ENCODE measurements at places on chromosomes 13 and 19.

GRCh38 chr19:17834350-17835181, 13.2 kb downstream of the JAK3 start:
- DNase-seq = no peak

- no peak for DNase-seq
Measured at GRCh38 chr13:24076109-24076508, 84.4 kb upstream of the SPATA13 start.

- no peak for DNase-seq
Measured at GRCh38 chr13:110697842-110698241, 8.1 kb downstream of the CARS2 start.

DNA sequence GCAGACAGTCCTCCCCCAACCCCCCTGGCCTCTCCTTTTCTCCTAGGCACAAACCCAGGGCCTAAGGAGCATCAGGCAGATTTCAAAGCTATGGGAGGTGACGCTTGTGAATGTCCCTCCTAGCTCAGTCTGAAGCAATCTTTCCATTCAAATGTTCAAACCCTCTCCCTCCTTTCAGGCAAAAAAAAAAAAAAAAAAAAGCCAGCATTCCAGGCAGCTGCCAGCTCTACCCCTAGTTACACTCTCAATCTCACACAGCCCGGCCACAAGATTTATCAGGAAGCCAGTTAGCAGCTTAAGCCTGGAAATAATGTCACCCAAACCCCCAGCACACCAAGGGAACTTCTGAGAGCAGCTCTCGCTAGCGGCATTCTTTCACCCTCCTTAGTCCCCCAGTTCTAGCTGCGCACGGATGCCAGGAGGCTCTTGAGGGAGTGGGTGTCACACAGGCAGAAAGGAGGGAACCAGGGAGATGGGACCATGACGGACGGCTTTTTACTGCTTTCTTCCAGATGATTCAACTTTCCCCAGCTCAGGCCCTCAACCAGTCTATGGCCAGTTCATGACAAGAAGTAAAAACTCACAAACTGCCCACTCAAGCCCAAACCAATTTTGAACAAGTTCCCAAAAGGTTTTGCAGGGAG, 6.3 kb downstream of the SH3GL1 start:
- DNase-seq = no peak

- no peak for DNase-seq
Measured at GRCh38 chr13:35722458-35723052, 246.1 kb upstream of the MAB21L1 start.

DNA sequence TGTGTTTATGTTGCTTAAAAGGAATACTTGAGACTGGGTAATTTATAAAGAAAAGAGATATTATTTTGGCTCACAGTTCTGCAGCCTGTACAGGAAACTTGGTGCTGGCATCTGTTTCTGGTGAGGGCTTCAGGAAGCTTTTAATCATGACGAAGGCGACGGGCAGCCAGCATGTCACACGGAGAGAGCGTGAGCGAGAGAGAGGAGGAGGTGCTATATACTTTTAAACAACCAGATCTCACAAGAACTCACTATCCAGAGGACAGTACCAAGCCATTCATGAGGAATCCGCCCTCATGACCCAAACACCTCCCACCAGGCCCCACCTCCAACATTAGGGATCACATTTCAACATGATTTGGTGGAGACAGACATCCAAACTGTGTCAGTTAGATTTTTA, 163.4 kb upstream of the TSC22D1 start:
- DNase-seq = no peak

- no peak for DNase-seq
Measured at GRCh38 chr13:30675717-30676116, 58.0 kb downstream of the USPL1 start.

- DNase-seq = no peak
Measured at GRCh38 chr13:108902405-108903155, 273.2 kb downstream of the MYO16 start.

DNA sequence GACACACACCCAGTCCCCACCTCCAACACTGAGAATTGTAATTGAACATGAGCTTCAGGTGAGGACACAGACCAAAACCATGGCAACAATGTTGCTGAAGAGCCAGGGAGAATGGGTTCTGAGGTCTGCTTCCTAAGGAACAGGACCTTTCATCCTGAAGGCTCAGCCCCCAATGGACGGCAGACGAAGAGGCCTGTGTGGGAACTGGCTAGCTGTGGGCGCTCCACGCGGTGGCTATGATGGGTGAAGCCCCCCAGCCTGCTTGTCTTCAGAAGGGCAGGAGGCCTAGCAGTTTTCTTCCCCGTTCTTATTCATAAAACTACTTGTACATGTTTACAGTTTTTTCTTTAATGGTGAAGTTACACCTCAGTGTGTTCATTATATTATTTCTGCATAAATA, 136.1 kb upstream of the SPACA7 start:
- DNase-seq = no peak

DNA sequence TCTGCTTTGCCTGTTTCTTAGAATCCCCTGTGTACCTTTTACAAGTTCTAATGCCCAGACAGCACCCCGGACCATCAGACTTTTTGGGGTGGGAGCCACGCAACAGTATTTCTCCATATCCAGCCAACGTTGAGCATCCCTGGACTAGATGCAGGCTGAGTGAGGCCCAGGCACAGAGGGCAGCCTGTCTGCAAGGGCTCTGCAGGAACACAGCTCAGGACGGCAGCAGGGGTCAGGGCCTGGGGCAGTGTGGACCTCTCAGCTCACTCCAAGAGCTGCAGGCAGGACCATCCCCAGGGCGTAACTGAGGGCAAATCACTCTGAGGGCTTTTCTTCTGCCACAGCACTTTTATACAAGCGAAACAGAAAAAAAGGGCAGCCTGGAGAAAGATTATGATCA, 95.8 kb downstream of the DNAJC15 start:
- no peak for DNase-seq

- DNase-seq = peak; percentile 44
Measured at GRCh38 chr13:41668130-41668757, 210.9 kb downstream of the RGCC start.

- DNase-seq = peak; percentile 55
Measured at GRCh38 chr19:39937094-39937720, 2.8 kb upstream of the FCGBP start.

GRCh38 chr19:51931921-51932320, 4.6 kb downstream of the ZNF613 start:
- no peak for DNase-seq

DNA sequence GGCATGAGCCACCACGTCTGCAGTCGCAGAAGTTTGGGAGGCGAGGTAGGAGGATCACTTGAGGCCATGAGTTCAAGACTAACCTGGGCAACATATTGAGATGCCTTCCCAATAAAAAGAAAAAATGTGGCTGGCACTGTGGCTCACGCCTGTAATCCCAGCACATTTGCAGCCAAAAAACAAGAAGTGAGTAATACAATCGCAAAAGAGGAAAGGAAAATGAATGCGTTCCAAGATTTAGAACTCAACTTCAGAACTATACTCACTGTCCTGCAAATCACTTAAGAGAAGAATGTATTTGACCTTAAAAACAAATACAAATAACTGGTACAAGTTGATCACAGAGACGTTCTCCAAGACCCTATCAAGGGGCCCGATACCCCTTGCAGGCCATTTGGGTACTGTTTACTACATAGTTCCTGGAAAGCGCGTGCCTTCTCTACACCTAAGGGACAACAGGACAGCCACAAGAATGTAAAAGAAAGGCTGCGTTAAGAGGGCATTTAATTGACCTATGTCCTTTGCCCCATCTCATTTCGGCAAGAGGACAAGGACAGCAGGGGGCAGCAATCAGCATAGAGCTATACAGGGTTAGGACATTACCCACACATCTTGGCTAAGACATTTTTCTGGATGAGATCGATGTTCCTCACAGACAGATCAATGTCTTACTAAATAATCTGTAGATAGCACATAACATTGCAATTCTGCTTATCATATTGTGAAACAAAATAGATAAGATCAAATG, 41.3 kb downstream of the FLT3 start:
- peak; percentile 22 for DNase-seq

DNA sequence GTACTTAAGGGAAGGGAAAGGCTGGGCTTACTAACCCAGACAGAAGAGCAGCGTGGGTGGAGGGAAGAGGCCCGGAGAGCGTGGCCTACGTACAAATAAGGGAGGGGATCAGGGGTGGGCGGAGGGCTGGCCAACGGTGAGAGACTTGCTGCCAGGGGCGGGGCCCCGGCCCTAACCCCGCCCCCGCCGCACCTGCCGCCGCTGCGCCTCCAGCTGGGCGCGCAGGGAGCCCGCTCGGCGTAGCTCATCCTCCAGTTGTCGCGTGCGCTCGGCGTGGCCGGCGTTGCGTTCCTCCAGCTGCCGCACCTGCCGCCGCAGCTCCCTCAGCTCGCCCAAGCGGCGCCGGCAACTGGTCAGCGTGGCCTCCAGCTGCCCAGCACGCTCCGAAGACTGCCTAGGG, 5.7 kb downstream of the HOOK2 start:
- DNase-seq = peak; percentile 78

DNA sequence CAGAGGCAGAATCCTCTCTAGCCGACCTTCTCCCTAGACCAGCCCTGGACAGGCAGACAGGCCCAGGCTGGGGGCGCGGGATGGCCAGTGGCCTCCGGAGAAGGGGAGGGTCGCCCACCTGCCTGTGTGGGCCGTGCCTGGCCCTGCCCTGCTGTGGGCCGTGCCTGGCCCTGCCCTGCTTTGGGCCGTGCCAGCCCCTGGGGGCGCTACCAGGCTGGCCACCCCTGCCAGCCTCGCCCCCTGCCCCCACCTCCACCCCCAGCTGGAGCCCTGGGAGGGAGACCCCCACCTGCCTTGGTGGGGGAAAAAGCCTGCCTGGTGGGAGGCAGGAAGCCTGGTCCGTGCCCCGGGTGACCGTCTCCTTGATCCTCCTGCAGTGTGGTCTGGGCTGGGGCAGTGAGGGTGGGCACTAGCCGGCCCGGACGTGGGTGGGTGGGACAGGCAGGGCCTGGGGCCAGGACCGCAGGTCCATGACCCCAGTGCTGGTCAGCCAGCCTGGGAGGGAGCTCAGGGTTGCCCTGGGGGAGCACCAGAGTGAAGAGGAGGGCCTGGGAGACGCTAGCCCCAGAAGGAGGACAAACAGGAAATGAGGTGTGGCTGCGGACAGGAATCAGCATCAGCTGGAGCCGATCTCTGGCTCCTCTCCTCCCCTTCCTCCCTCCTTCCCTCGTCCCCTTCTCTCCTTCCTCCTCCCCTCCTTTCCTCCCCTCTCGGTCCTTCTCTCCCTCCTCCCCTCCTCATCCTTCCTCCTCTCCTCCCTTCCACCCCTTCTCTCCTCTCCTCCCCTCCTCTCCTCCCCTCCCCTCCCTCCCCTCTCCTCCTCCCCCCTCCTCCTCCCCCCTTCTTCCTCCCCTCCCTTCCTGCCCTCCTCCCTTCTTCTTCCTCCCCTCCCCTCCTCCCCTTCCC, 5.1 kb upstream of the MKNK2 start:
- DNase-seq = no peak

DNA sequence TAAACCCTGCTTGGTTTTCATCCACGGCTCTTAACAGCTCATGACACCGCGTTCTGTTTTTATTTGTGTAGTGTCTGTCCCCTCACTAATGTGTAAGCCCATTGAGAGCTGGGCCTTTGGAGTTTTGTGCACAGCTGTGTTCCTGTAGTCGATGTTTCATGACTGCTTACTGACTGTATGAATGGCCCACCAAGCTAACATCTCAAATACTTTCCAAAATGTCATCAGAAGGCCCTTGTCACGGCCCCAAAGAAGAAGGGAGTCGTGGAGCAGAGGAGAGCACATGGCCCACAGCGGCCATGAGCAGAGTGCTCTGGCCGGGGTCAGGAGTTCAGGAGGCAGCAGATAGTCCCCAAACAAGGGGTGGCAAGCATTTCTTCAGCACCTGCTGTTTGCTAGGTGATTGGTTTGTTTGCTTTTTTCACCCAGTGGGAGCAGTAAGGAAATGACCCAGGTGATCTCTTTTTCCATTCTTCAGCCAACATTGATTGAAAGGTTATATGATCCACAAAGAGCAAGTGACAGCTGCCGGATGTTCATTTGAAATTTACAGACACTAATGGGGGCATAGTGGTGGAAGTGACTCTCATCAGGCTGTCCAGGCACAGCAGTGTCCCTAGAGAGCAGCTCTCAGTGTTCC, 315.2 kb downstream of the ATP8A2 start:
- DNase-seq = no peak

- DNase-seq = no peak
Measured at GRCh38 chr13:45258334-45258675, 57.5 kb upstream of the KCTD4 start.

DNA sequence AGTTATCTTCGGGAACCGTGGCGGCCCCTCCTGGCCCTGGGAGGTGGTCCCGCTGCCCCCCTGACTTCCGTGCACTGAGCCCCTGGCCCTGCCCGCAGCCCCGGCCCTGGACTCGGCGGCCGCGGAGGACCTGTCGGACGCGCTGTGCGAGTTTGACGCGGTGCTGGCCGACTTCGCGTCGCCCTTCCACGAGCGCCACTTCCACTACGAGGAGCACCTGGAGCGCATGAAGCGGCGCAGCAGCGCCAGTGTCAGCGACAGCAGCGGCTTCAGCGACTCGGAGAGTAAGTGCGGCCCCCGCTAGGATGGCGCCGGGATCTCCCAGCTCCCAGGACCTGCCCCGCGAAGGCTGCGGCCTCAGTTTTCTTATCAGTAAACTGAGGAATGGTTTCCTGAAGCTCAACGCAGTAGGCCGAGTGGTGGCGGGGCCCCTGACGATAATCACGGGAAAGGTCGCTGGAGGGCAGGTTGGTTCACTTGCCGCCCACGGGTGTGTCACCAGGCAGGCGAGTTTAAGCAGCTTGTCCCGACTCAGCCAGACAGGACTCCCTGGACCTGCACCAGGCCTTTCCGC, 924 bp downstream of the RGCC start:
- peak; percentile 40 for DNase-seq

GRCh38 chr19:35561436-35561835, 2.0 kb downstream of the ATP4A start:
- DNase-seq = no peak

GRCh38 chr13:24459234-24459633, 53.3 kb downstream of the PARP4 start:
- DNase-seq = no peak

GRCh38 chr13:108220041-108220440, 1.8 kb downstream of the ABHD13 start:
- peak; percentile 18 for DNase-seq

GRCh38 chr13:67133476-67133875, 96.7 kb downstream of the PCDH9 start:
- no peak for DNase-seq

GRCh38 chr19:14103310-14103709, 12.8 kb upstream of the SAMD1 start:
- no peak for DNase-seq

DNA sequence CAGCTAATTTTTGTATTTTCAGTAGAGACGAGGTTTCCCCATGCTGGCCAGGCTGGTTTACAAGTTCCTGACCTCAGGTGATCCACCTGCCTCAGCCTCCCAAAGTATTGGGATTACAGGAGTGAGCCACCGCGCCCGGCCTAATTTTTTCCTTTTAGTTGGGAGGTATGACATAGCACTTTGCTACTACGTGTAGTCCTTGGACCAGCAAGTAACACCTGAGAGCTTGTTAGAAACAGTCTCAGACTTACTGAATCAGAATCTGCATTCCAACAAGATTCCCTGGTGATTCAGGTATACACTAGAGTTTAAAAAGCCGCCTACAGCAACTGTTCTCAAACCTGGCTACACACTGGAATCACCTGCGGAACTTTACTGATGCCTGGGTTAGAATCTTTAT, 1.8 kb upstream of the FARP1 start:
- no peak for DNase-seq

- DNase-seq = no peak
Measured at GRCh38 chr19:46063201-46063600, 22.4 kb upstream of the IGFL4 start.

GRCh38 chr19:16330368-16330801, 5.8 kb downstream of the KLF2 start:
- peak; percentile 97 for DNase-seq

Data from CD4-positive, alpha-beta T cell treated with Interleukin-15 for 1 hour (primary cell).